Stimulated activated CD4-positive, alpha-beta T cell treated with anti-CD3 and anti-CD28 coated beads, Interleukin-2, amount 100 ng/mL, for 24 hours (primary cell): ENCODE measurements at places on chromosomes 6 and 20.

DNA sequence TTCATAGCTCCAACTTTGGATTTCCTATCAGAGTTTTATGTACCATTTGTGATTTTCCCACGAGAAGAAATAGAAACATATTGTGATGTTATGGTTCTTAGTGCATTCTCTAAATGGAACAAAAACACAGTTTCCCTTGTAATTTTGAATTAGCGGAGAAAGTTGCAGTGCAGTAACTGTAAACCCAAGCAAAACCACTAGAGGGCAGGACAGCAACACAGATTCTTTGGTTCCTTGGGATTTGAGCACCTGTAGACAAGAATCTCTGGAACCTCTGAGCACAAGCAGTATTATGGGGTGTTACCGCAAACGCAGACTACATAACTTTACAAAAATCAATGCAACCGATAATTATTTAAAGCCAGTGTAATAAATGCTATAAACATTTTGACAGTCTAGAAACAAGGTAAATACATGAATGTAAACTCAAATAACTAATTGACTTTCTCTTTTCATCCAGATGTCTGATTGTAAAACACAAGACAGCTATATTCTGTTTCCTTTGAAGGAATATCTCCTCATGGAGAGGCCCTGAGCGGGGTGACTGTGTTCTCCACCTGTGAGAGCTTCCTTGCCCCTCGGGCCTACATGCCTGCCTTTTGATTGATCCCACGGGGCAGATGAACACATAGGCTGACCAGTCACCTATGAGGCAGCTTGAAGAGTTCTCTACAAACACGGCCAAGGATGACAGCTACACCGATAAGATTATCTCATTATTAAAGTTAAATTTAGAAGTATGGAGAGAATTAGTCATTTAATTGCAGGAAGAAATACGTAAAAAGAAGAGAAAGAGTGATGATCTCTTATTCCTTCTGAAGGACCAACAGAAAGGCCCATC, 67.5 kb upstream of the COL21A1 start:
- DNase-seq, result peak; percentile 3

DNA sequence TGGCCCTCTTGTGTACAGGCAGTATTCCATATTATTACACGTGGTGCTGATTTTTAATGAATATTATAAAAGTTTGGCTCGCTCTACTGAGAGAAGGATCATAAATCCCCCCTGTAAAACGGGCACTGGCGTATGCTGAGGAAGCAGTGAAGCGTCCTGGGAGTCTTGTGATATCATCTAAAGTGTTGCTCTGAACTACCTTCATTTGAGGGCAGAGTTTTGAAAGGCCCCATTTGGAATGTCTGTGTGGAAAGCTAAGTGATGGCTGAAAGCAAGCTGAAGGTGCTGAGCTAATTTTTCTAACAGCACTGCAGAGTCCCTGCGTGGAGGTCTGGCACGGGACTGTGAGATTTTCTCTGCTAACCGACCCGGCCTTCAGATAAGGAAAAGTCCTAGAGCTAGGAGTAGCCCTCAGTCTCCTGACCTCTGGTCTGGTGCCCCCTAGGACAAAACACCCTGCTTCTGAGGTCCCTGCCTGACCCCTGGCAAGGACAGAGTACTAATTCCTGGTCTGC, 1.3 kb upstream of the BACH2 start:
- DNase-seq, result no peak

DNA sequence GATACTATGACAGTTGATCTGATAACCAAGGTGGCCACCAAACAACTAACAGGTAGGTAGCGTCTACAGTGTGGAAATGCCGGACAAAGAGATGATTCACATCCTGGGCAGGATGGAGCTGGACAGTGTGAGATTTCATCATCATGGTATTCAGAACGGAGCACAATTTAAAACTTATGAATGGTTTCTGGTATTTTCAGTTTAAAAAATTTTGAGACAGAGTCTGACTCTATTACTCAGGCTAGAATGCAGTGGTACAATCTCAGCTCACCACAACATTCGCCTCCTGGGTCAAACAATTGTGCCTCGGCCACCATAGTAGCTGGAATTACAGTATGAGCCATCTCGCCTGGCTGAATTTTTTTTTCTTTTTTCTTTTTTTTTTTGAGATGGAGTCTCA, 43.8 kb downstream of the CEP57L1 start:
- no peak for DNase-seq

DNA sequence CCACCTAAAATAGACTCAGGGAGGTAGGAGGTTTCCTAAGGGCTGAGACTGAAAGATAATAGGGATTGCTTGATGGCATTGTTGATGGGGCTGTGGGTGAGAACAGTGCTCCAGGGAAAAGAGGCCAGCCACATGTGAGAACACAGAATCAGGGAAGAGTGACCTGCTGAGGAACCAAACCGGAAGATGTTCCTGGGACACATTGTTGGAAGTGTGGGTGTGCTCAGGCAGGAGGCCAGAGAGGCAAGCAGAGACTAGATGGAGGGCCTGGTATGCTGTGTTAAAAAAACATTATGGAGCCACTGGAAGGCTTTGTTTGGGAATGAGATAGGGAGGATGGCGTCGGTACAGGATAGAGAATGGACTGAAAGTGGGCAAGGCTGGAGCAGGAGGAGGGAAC, 23.3 kb downstream of the RNF144B start:
- DNase-seq, result no peak

DNA sequence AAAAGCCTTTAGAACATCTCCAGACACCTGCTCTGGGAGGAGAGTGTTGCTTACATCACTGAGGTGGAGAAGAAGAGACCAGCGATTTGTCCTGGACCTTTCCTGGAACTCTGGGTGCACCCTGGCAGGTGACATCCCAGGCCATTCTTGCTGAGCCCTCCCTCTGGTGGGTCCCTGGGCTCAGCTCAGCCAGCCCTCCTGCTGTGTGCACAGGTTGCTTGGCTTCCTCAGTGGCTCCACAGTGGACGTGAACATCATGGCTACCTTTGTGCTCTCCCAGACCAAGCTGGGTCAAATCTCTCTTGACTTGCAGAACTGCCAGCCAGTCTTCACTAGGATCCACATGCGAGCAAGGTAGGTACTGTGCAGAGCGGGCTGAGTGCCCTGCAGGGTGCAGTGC, 19.9 kb upstream of the BPIFA2 start:
- no peak for DNase-seq

- DNase-seq, result no peak
These were observed 407.6 kb downstream of the COL12A1 start for GRCh38 chr6:74798302-74798701.

DNA sequence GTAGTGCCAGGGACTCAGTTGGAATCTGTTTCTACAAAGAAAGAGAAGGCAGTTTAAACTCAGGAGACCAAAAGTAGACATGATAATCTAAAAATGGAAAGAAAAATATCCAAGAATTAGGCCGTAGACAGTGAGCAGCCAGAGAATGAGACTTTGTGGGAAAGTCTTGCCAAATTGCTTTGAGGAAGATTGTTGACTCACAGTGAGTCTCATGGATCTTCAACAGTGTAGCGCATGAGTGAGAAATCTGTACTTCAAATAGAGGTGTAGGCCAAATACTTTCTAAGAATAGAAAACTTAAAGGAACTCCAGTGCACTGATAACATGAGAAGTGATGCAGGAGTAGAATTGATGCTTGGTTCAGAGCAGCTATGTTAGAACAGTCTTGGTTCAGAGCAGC, 284.5 kb downstream of the HTR1B start:
- DNase-seq, result no peak

- no peak for DNase-seq
These were observed 6.4 kb downstream of the KCNG1 start for GRCh38 chr20:51016521-51016920.

DNA sequence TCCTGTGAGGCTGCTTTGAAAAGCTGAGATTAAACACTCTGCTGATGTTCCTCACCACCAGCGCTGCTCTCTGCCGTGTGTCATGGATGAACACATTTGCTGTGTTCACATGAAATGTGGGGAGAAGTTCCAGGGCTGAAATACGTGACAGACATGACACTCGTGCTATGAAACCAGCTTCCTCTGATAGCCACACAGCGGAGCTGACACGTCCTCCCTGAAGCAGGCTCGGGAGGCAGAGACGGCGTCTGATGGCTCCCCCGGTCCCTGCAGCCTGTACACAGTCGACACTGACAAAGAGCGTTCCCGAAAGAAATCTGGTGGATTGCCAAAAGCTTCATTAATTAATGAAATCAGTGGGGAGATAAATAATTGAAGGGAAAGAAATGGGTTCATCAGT, 17.5 kb downstream of the AGPAT4 start:
- DNase-seq, result no peak

GRCh38 chr20:46631212-46631869, 19.9 kb downstream of the SLC13A3 start:
- DNase-seq, result no peak

GRCh38 chr6:53179961-53180651, 31.5 kb upstream of the GCM1 start:
- no peak for DNase-seq

DNA sequence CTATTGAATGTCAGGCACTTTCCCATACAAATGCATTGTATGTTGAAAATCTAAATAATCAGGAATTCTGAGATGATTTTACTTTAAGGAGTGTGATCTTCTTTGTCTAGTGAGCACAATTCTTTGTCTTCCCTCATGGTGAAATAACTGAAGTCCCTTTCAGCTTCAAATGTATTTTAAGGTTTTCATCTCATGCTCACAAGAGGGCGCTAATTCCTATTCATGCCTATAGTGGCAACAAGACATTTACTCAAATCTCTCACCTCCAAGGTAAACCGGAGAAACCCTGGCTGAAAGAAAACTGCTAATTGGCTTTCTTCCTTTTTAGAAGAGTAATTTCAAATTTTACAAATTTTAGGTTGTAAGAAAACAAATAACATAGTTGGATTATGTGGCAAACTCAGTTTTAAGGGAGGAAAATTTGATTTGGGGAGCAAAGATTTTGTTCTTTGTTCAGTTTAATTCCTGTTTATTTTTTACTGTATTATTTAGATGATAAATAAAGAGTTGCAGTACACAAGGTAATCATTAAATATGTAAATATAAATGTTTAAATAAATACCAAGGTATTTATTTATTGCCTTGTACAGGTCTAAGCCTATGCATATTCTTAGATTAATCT, 69.1 kb downstream of the SLC35F1 start:
- DNase-seq, result no peak

- no peak for DNase-seq
These were observed 63.0 kb downstream of the RIPOR3 start for GRCh38 chr20:50628332-50628731.

GRCh38 chr6:37008484-37009465, 3.3 kb downstream of the FGD2 start:
- DNase-seq, result no peak

DNA sequence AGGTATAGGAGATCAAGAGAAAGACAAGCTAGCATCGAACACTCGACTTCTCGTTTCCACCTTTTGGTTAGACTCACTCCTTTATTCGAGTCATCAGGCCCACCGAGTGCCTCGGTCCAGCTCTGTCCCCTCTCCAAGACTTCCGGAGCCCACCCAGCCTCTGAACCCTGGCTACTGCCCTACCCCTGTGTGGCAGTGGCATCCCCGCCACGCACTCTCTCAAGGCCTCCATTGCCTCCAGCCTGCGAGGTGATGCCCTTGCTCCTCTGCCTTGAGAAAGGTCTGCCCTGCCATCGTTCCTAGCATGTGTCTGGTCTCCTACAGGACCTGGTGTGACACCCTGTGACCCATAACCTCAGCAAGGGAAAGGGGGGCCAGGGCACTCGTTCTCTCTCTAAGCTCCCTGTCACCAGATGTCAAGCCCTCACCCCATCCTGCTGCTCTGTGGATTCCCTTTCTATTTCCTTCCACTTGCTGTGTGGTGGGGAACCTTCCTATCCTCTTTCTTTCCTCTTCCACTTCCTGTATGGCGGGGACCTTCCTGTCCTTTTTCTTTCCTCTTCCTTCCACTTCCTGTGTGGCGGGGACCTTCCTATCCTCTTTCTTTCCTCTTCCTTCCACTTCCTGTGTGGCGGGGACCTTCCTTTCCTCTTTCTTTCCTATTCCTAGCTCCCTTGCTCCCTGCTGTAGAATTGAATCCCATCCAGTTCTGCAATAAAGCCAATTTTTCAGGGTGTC, 44.7 kb upstream of the QKI start:
- DNase-seq, result no peak

DNA sequence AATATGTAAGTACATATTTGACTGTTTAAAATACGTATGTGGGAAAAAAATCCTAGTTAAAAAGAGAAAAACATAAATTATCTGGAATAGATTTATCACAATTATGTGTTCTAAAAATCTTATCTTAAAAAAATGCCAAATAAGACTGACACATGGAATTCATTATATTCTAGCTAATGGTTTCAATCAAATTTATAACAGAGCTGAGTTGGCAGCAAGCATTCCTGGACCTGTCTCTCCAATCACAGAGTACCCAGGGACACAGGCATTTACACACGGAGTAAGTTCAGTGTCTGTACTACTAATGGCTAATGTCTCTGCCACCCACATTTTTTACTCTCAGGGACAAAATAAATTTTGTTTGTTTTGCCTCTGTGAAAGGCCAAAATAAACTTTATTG, 122.3 kb downstream of the RPS12 start:
- no peak for DNase-seq

GRCh38 chr6:152874846-152875568, 107.8 kb downstream of the FBXO5 start:
- DNase-seq, result no peak

- no peak for DNase-seq
These were observed 25.8 kb upstream of the PTPN1 start for GRCh38 chr20:50484271-50484976.

GRCh38 chr6:158619922-158620801, 24.4 kb downstream of the DYNLT1 start:
- no peak for DNase-seq

- no peak for DNase-seq
These were observed 303.9 kb upstream of the DEFB112 start for GRCh38 chr6:50353603-50354002.

- peak; percentile 64 for DNase-seq
These were observed 335.3 kb downstream of the CD83 start for GRCh38 chr6:14452567-14453527.

DNA sequence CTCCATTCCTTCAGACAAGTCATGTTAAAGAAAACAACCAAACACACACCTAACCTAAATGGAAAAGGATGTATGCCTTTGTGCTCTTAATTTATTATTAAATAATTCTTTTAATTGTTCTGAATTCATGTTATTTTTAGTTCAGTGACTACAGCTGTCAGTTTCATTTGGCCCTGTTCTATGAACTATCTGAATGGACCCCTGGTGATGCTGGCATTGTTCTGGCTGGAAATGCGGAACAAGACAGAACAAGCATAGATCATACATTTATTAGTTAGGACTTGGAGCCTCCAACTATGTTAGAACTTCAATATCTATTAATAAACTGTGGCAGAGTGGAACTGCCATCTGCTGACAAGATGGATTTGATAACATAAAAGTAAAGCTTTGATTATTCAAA, 5.7 kb downstream of the MAP3K7 start:
- no peak for DNase-seq
